ENCODE measurements at places on chromosomes 13 and 19.
A peak's percentile ranks its signal among the peaks of the same experiment; 100 is the strongest.

GRCh38 chr13:103097366-103097928 lies 31.2 kb upstream of the SLC10A2 start:
- DNase-seq = no peak

DNA sequence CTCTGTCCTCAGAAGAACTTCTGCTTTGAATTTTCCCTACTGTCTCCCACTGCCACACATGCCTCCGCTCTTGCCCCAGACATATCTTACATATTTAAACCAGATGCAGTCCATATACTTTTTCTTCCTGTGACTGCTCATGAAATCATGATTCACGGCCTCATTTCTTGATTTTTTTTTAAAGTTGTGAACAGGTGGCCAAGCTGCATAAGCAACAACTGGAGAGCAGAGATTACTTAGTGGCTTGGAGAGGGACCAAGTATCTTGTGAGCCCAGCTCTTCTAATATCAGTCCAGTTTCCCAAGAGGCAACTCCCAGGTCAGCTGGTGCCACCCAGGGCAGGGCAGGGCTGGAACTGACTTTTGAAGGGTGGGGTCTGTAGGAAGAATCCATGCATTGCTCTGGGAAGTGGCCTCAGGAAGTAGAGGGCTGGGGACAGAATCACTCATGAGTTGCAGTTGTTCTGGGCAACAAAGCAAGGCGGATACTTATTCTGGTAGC lies 152.4 kb downstream of the LMO7 start:
- peak; percentile 85 for DNase-seq

GRCh38 chr19:34393031-34393430 lies 11.2 kb upstream of the PDCD2L start:
- no peak for DNase-seq

- DNase-seq = peak; percentile 26
These were observed 47.0 kb downstream of the SERP2 start for GRCh38 chr13:44420376-44421220.

GRCh38 chr13:97342136-97342535 lies 91.8 kb upstream of the RAP2A start:
- DNase-seq = no peak

- no peak for DNase-seq
These were observed 61.1 kb downstream of the GSX1 start for GRCh38 chr13:27853335-27853734.

- peak; percentile 89 for DNase-seq
These were observed 7.7 kb downstream of the UBE2L5 start for GRCh38 chr13:30429721-30430694.

- DNase-seq = no peak
These were observed 755 bp upstream of the ZNF726 start for GRCh38 chr19:23913931-23914330.

- no peak for DNase-seq
These were observed 27.3 kb upstream of the LDLR start for GRCh38 chr19:11061952-11062351.

- DNase-seq = peak; percentile 84
These were observed 67.5 kb downstream of the STARD13 start for GRCh38 chr13:33218020-33218419.

- no peak for DNase-seq
These were observed 635.7 kb downstream of the UQCRFS1 start for GRCh38 chr19:28577233-28577632.

DNA sequence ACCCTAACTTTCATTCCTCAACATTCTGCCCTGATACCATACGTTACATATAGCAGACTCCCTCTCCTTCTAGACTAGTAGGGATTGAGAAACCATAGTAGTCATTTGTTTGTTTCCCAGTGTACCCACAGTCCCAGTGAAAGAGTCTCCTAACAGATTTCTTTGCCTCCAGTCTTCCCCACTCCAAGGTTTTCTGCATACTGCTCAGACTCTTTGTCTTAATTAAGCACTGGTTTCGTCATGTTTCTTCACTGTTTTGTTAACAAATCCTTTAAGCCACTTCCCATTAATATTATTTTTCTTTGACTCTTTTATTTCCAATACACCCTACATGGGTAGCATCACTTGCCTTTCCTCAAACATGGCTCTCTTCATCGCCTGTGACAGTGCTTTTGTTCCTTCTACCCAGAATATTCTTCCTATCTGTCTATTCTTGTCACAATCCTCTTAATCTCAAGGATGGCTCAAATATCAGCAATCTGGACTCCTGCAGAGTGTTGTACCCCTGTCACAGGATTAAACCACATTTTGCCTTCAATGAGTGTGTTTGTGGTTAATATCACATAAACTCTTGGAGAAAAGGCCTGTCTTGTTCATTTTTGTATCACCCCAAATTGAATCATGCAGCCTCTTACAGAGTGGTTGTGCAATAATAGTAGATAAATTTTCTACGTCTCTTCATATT lies 92.7 kb upstream of the KLF12 start:
- peak; percentile 68 for DNase-seq

DNA sequence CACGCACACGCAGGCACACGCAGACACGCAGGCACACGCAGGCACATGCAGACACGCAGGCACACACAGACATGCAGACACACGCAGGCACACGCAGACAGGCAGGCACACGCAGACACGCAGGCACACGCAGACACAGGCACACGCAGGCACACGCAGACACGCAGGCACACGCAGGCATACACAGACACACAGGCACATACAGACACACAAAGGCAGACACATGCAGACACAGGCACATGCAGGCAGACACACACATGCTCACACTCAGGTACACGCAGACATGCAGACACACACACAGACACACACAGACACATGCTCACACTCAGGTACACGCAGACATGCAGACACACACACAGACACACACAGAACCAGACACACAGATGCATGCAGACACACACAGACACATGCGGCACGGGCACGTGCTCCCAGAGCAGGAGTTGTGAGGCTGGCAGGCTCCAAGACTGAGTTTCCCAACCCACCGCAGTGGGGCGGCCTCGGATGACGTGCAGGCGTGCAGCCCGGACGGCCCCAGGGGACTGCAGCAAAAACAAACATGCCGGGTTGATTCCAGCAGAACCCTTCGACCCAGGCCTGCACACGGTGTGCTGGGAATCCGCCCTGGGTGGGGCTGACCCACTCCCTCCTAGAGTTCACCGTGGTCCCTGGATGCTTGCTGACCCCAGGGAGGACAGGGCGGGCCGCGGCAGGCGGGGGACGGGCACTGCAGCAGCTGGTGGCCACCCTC lies 100.0 kb downstream of the GADD45B start:
- peak; percentile 93 for DNase-seq

- no peak for DNase-seq
These were observed 19.3 kb downstream of the ZNF583 start for GRCh38 chr19:56423276-56423984.

GRCh38 chr13:39870197-39870747 lies 214.8 kb downstream of the COG6 start:
- DNase-seq = peak; percentile 14

DNA sequence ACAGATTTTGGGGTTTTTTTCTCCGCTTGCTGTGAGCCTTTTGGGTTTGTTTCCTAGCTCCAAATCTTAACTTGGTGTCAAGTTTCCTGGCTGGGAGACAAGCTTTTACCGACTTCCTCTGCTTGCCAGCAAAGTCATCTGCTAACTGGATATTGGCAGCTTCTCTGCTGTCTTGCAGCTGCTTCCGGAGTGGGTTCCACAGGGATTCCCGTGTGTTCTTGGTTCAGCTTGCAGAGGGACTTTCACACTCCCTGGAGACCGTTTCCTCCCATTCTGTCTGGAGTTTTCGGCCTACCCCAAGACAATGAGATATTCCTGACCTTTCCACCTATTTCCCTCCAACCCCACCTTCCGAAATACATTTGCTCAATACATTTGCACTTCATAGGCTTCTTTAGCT lies 2.2 kb upstream of the COLGALT1 start:
- peak; percentile 86 for DNase-seq

DNA sequence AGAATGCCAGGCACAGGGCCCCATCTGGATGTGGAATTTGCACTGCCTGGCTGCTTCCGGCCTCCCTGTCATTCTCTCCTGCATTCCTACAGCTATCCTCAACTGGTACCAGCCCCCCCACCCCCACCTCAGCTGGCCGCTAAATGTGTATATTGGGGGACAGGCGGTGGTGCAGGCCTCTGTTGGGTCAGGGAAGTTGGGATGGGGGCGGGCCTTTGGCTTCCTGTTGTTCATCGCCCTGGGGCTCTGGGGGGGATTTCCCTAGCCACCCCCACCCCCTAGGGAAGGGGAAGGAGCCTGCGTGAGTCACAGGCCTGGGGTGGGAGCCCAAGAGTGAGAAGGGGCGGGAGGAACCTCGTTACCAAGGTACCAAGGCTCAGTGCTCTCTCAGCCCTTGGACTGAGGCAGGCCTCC lies 10.6 kb downstream of the POU2F2 start:
- DNase-seq = peak; percentile 93

DNA sequence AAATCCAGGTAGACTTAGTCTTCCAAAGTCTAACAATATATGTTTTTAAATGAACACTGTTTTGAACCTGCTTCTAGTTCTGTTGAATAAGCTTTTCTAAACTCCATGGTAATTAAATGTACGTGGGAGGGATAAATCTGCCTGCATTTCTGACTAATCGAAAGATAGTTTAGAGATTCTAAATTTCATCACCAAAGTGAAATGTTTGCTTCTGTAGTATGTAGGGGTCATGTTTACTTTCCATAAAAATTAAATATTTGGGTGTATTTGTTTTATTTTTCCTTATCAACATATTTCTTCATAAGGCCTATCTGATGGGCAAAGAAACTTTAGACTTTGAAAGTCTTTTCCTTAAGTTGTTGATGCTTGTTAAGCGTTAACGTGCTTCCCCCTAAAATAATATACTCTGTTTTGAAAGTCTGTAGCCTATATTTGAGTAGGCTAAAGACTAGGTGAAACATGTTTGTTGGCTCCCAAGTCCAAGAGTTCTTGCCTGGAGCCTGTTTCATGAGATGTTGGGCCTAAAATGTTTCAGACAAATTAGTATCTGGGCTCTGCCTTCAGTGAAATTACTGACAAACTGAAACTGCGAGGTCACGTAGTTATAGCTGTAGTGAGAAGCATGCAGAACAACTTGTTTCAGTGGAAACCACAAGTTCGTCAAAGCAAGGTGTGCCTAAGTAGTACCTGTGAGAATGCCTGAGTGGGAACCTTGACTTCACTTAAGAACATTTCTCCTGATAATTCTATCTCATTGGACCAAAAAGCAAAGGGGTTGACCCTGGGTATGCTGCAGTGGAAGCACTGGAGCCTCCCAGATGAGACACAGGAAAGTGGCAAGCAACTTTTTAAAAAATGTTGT lies 126.2 kb downstream of the LMO7 start:
- DNase-seq = no peak

GRCh38 chr13:67219113-67219512 lies 11.0 kb downstream of the PCDH9 start:
- DNase-seq = no peak

GRCh38 chr13:84136582-84136981 lies 254.3 kb upstream of the SLITRK1 start:
- DNase-seq = no peak

DNA sequence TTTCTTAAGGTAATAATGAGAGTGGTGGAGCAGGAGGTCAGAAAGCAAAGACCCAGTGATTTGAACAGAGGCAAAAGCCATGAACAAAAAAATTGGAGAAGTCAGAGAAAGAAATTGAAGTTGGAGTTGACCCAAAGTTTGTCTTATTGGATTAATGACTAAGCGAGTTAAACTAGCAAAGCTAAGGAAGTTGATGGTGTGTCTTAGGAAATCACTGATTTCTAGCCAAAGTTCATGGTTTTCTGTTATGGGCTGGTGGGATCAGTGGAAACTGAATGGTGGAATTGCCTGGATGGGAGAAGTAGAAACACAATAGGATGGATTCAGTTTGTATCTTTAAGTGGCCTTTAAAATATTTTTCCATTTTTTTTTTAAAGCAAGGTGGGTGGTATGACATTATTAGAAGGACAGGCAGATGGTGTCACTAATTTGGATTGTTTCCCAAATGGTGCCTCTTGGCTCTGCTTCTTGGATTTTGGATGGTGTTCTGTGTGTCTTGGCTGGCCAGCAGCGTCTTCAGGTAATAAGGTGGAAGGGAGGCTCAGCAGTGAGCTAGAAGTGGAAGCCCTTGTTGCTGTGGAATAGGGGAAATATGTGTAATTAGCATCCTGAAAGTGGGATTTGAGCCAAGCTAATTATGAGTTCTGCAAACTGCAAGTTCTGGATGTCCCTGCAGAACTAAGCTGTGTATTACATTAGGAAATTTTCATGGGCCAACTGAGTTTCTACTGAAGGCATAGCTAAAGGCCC lies 302.9 kb downstream of the LMO7 start:
- DNase-seq = no peak

- DNase-seq = no peak
These were observed 104.4 kb downstream of the KLF5 start for GRCh38 chr13:73162912-73163911.

GRCh38 chr13:27578121-27579030 lies 42.0 kb downstream of the LNX2 start:
- DNase-seq = peak; percentile 18

DNA sequence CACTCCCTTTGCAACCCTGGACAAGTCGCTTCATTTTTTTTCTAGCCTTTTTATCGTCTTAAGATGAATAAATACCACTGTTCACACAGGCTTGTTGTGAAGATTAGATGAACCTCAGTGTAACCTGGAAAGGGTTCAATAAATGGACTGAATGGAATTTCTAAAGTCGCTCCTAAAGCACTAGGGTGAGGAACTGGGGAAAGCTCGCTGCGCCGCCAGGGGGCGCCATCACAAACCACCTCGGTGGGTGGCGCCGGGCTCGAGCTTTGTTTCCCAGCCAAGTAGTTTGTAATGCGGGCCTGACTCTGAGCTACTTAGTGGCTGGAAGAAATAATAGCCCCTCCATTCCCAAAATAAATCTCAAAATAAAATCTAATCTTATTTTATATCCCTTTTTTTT lies 2.2 kb upstream of the CEACAM6 start:
- peak; percentile 2 for DNase-seq

DNA sequence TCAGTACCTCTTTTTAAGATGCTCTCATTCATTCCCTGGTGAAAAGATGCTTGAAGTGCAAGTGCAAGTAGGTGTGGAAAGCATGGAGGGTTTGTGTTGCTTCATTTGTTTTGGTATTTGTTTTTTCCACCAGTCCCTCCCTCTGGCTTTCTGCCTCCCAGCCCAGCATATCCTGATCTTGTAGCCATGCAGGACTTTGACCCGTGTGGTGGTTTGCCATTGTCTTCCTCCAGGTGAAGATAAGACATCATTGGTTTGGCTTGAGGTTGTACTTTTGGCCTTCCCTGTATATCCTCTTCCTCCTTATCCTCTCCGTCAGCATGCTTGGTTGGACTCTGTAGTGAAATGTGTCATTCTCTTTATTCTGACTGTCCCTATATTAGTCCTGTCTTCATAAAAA lies 9.1 kb downstream of the SPINT2 start:
- DNase-seq = no peak

GRCh38 chr13:101454767-101455166 lies 2.3 kb downstream of the ITGBL1 start:
- peak; percentile 59 for DNase-seq

- no peak for DNase-seq
These were observed 21.1 kb downstream of the SYDE1 start for GRCh38 chr19:15128162-15128770.

GRCh38 chr13:102687520-102687919 lies 7.3 kb downstream of the METTL21C start:
- DNase-seq = no peak
